ENCODE measurements at places on chromosomes 11 and 22.

DNA sequence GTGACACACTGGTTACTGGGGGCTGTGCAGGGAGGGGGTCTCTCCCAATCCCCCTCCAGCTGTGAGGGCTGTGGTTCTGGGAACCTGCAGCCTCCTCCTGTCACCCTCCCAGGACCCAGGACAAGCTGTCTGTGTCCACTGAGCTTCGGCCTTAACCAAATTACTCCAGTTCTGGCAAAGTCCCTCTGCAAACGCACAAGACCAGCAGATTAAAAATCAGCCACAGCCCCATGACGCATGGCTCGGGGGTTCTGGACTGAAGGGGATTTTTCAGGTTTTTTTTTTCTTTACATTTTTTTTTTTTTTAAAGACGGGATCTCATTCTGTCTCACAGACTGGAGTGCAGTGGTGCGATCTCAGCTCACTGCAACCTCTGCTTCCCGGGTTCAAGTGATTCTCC lies 32.2 kb upstream of the A4GALT start:
- no peak for DNase-seq

DNA sequence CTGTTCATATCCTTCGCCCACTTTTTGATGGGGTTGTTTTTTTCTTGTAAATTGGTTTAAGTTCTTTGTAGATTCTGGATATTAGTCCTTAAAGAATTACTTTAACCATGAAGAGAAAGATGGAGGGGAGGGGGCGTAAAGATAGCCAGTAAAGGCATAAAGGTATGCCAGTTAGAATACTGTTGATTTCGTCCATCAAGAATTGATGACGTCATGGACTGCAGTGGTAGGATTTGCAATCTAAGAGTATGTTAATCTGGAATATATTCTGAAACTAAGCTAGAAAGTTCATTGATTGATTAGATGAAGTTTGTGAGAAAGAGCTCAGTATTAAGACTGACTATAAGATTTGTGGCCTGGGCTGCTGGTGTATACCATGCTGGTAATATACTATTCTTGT lies 856.1 kb downstream of the NTM start:
- DNase-seq: no peak

GRCh38 chr11:121464352-121464946 lies 11.7 kb upstream of the SORL1-AS1 start:
- DNase-seq: no peak

DNA sequence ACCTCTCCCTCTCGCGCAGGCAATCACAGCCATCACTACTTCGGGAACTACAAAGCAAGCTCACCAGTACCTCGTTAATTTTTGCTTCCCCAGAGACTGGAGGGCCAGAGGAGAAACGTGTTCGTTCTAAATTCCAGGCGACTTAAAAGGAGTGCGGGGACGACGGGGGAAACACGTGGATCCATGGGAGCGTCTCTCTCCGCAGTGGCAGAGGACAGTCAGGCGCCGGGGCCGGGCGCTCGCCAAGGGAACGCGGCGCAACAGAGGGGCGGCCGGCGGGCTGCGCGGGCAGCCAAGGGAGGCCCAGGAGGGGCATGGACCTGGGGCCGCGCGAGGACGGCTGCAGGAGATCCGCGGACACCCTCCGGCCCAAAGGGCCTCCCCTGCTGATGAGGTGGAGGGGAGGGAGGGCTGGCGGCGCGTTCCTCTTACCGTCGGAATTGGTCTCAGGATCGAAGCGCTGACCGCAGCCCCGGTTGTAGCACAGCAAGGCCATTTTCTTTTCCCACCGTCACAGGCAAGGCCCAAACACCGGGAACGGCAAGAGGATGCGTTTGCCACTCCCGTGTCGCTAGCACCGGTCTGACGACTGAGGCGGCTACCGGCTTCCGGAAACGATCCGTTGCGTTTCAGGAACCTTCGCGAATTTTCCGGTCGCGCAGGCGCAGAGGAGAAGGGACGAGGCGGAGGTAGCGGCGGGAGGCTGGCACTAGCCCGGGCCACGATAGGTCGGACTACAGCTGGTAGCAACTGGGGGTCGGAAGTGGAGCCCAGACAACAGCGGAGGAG lies at the start of gene CHORDC1:
Gene CHORDC1, minus strand, starts transcription at position 591 of the 789 bp plus-strand sequence. Its CDS starts 95 bp downstream, at position 496.
- DNase-seq: no peak

DNA sequence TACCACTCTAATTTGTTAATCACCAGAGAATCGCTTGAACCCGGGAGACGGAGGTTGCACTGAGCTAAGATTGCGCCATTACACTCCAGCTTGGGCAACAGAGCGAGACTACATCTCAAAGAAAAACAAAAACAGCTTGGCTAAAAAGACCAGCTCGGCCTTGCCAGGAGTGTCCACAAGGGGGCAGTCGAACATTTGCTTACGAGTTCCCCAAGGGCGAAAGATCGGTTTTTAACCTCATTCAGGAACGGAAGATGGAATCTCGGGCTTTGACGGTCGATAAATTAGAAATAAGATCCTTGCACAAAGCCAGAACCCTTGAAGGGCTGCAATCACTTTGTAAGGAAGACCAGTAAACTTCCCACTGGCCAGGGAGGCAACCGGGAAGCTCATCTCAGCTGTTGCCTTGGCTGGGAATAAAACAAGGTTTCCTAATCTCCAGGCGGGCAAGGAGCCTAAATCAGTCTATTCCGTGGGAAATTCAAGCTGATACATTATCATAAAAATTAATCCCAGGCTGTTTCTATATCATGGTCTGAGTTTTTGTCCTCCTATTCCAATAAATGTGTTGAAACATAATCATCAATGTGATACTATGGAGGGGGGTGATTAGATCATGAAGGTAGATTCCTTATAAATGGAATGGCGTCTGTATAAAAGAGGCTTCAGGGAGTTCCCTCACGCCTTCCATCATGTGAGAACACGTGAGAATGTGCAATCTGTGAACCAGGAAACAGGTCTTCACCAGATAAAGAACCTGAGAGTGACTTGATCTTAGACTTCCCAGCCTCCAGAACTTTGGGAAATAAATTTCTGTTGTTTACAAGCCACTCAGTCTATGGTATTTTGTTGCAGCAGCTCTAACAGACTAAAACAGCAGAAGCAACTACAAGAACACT lies 14.9 kb upstream of the SLC29A2 start:
- DNase-seq: peak; percentile 57

- no peak for DNase-seq
Observed at GRCh38 chr11:78990261-78990660, 415.6 kb upstream of the NARS2 start.

DNA sequence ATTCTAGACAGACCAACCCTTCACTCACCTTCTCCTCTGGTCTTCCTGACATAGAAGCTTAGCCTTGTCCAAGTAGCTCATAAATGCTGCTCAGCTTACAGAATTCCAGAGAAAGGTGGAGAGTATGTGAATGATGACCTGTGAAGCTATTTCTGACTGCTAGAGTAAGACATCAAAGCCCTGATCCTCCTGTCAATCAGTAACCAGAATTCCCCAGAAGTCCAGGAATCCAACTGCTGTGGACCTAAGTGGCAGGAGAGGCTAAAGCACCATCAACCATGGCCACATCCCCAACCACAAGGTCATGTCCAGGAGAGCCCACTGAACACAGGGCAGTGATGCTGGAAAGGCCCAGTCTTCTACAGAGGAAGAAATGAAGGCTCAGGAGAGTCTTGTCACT lies 2.6 kb downstream of the OR51G2 start:
- no peak for DNase-seq

GRCh38 chr11:118643142-118643994 lies 36.0 kb downstream of the PHLDB1 start:
- no peak for DNase-seq

- DNase-seq: no peak
Observed at GRCh38 chr22:37206118-37206840, 6.0 kb downstream of the SSTR3 start.

- no peak for DNase-seq
Observed at GRCh38 chr22:38868286-38868721, 3.7 kb downstream of the CBX6 start.

DNA sequence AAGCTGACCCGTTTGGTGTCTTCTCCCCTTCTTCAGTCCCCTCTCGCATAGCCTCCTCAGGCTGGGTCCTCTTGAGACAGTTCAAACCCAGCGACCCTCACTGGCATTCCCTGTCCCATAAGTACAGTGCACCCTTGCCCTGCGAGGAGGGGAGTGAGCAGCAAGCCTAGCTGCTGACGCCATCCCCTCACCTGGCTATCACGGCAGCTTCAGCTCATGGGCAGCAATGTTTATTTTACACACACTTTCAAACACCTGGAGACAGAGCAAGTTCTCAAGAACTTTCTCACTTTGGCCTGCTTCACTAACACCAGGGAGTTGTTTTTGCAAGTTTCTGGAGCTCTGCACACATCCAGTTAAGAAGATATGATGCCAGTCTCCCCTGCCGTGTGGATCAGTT lies 189.6 kb upstream of the E2F8 start:
- DNase-seq: no peak
